CD4-positive, alpha-beta T cell treated with Interleukin-6 at 100 ng/mL for 8 hours (primary cell): ENCODE measurements at places on chromosomes 16 and 17.
A peak's percentile ranks its signal among the peaks of the same experiment; 100 is the strongest.

GRCh38 chr17:38628441-38628840 lies 22.7 kb upstream of the SRCIN1 start:
- DNase-seq, result no peak

- no peak for DNase-seq
Measured at GRCh38 chr17:67290711-67291291, 45.8 kb upstream of the HELZ start.

DNA sequence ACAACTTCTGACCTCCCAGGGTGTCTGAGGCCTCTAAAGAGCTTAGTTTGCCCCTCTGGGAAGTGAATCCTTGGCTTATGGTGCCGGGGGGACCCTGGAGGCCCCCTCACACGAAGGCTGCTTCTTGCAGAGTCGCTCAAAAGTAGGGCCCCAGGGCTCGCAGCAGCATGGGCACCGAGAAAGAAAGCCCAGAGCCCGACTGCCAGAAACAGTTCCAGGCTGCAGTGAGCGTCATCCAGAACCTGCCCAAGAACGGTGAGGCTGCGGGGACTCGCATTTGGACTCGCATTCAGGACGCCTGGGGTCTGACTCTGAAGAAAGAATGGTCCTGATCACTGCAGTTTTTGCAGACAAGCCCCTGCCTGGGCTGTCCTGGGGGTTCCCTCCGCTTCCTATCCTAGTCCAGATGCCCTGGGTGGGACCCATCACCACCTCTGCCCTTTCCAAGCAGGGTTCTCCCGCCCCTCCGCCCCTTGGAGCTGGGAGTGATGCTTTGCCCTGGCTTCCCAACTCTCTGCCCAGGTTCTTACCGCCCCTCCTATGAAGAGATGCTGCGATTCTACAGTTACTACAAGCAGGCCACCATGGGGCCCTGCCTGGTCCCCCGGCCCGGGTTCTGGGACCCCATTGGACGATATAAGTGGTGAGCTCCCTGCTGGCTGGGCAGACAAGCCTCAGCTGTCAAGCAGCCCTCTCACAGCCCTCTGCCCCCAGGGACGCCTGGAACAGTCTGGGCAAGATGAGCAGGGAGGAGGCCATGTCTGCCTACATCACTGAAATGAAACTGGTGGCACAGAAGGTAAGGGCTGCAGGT lies 698 bp downstream of the ACBD4 start:
- DNase-seq, result no peak

DNA sequence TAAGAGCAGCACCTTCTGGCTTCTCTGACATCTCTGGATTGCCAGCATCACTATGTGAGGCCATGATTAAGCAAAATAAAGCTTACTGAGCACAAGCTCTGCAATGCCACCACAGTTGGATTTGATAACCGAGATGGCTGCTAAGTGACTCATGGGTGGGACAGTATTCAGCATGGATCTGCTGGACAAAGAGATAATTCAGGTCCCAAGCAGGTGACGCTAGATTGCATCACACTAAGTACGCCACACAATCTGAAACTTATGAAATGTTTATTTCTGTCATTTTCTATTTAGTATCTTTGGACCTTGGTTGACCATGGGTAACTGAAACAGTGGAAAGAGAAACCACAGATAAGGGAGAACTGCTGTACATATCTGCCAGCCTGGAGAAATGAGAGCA lies 27.4 kb downstream of the CDRT15 start:
- no peak for DNase-seq

DNA sequence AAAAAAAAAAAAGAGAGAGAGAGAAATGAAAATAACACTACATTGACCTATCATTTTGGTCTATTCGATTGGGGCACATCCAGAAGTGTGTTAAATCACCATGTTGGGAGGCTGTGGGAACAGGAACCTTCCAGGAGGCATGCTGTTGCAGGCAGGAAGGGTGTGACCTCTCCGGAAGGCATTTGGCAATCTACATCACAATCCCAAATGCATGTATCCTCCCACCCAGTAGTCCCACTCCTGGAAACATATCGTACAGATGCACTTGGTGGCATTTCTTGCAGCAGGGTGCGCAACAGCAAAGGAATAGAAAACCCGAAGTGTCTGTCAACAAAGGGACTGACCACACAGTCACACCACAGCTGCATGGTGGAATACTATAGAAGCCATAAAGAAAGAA lies 7.9 kb downstream of the PLLP start:
- DNase-seq, result no peak

DNA sequence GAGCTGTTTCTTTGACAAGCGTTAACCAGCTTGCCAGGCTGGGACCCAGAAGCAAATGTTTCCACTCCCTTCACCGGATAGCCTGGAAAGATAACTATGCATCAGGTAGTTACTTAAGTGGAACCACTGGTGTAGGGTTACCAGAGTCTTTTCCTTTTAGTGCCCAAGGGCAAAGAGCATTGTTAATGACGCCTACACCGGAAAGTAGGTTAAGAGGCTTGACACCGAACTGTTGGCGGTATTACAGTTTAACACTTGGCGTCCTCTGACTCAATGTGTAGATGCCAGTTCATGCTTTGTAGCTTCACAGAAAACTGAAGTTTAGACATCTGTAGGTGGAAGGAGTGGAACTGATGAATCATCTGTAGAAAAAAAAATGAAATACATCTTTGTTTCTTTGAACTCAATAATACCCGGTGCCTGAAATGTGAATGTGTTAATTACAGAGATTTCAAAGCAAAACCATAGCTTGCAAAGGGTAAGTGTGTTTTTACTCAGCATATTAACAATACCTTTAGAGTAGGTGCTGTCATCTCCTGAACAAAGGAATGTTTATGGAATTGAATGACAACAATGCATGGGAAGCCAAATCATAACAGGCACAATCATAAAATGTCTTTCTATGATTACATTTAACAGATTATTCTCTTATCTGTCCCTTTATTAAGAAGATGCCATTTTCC lies 426.7 kb upstream of the SALL1 start:
- DNase-seq, result no peak

- no peak for DNase-seq
Measured at GRCh38 chr17:16407911-16408588, 7.3 kb upstream of the TRPV2 start.

- DNase-seq, result no peak
Measured at GRCh38 chr17:50255766-50256635, 18.3 kb upstream of the TMEM92 start.

DNA sequence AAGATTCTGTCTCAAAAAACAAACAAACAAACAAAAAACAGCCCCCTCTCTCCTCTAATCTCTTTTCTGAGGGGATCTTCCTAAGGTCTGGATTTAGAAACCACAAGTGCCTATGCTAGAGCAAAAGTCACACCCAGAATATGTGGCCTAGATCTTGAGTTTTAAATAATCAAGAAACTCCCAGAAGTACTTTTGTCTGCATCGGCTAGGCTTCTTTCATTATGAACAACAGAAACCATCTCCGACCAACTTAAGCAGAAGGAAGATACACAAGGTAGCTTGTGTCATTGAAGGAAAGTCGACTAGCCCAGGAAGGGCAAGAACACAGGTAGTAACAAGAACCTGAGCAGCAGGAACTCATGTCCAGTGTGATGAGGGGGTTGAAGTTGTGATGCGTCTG lies 73.9 kb upstream of the KIFC3 start:
- DNase-seq, result no peak

GRCh38 chr16:87715658-87716057 lies 50.1 kb downstream of the KLHDC4 start:
- DNase-seq, result no peak

GRCh38 chr17:3256575-3256974 lies 41.6 kb downstream of the OR3A1 start:
- DNase-seq, result no peak

DNA sequence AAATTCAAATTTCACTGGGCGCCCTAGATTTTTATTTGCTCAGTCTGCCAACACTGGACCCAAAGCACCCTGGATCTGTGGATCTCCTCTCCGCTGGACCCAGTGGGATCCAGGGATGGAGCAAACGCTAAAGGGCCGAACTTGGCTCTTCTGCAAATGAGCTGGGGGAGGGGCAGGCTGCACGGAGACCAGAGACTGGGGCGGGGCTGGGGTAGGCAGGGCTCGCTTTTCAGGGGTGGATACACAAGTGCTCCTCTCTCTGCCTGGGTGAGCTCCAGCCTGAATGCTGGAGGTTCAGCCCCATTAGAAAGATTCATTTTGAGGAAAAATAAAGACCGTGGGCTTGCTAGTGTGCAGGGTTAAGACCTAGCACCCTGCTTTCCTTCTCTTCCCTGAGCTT lies 8.9 kb downstream of the CBX4 start:
- DNase-seq, result no peak

DNA sequence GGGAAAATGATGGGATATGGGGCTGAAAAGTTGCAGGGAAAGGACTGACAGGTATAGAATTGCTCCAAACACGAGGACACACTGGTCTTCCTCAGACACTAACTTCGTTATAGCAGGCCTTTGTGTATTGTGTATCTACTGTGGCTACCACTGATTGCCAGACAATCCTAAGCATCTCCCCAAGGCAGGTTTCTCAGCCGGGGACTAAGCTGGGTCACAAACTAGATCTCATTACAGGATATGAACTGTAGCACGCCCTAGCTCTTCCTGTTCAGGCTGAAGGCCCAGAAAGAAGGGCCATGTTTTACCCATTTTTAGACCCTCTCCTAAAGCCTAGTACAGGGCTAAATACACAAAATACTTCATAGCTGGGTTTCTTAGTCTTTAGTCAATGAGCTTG lies 5.1 kb upstream of the RANGRF start:
- DNase-seq, result no peak

GRCh38 chr16:4936991-4937781 lies at the start of gene PPL:
PPL (minus strand) TSS chr16:4937148; CDS start chr16:4937045, 103 bp downstream.
- no peak for DNase-seq

DNA sequence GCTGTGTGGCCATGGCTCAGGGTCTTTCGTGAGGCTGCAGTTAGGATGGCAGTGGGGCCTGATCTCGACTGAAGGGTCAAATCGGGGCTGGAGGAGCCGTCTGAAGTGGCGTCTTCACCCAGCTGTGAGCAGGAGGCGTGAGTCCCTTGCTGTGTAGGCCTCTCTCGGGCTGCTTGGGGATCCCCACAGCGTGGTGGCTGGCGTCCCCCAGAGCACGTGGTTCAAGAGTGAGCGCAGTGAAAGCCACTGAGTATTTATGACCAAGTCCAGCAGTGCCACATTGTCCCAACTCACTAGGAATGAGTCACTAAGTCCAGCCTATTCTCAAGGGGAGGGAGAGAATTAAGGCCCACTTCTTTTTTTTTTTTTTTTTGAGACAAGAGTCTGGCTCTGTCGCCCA lies 11.7 kb upstream of the TCF25 start:
- DNase-seq, result no peak

- DNase-seq, result no peak
Measured at GRCh38 chr16:80250381-80250780, 290.4 kb upstream of the DYNLRB2 start.

DNA sequence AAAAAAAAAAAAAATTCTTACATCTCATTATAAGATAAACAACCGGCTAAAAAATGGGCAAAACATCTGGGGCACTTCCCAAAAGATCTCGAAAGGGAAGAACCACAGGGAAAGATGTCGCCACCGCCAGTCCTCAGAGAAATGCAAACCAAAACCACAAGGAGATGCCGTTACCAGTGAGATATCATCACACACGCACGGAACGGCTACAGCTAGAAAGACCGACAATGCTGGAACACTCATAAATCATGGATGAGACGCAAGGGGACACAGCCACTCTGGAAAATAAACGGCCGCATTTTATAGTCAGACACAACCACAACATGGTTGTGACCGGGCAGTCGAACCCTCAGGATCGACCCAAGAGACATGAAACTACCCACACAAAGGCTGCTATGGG lies 24.5 kb downstream of the WDR45B start:
- DNase-seq, result no peak

GRCh38 chr16:89402962-89403361 lies 87.4 kb downstream of the ANKRD11 start:
- peak; percentile 21 for DNase-seq

DNA sequence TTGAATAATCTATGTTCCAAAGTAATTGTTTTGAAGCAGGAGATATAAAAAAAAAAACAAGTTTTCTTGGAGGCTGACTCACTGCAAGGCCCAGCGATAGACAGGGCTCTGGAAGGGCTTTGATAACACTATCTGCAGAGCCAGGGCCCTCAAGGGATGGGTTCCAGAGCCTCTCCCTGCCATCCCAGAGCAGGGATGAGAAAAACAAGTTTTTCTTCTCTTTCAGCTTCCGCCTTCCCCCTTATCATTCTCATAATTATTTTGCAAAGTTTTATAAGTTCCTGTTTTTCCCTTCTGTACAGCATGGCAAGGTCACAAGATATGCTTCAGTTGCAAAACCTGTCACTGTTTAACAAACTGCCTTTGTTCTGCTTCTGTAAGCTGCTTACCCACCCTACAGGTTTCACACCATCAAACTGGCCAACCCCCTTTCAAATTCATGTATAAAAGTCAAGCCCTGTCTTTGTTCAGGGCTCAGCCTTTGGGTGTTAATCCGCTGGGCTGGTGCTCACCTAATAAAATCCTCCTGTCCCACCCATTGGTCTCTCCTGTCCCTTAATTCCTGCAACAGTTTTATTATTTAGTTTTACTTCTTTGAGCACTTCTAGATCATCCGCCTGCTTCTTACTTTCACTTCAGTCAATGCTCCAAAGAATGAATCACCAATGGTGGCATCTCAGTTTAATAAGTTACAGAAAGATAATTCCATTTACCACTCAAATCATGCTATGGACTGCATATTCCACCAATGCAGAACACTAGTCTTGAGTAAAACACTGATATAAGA lies 5.6 kb upstream of the THUMPD1 start:
- no peak for DNase-seq

DNA sequence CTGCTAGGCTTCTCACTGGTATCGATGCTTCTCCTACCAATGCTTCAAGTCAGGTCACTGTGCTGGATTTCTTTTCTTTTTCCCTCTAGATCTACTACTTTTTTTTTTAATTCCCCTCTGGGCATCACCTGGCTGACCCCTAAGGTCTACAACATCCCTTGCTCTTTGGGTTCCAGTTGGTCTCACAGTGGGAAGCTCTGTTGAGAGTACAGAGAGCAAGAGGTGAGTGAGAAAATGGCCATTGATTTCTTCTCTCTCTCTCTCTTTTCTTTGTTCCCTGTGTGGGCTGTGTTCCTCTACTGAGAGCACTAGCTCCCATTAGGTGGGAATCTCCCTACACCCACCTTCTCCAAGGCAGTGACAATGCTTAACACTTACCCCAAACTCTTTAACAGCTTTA lies 413.4 kb downstream of the KCNJ2 start:
- DNase-seq, result no peak
